Spleen (tissue), 13 donors: ENCODE measurements at places on chromosomes 4 and X.

DNA sequence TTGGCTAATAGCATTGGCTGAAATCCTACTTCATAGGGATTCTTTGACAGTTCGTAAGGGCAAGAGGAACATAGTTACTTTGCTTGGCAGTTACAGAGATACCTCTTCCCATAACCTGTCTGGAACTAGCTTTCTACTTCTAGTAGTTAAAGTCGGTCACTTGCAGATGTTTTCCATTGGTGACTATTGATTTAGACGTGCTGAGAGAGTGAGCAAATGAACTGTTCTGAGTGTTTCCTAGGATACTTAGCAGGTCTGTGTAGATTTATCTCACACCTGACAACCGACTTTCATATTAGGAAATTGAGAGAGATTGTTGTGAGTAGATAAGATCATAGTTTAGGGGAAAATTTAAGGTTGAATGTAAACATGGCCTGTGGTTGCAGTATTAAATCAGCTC, 116.8 kb downstream of the TSPAN7 start:
- no peak for DNase-seq

GRCh38 chr4:159048166-159048886, 54.6 kb upstream of the RAPGEF2 start:
- no peak for DNase-seq

GRCh38 chr4:85149676-85150075, 183.2 kb upstream of the WDFY3 start:
- DNase-seq, result no peak

GRCh38 chrX:125219852-125220251, 99.8 kb upstream of the TEX13C start:
- no peak for DNase-seq

- no peak for DNase-seq
These were observed 34.0 kb downstream of the CENPU start for GRCh38 chr4:184699941-184700340.

GRCh38 chr4:43959976-43960375, 488.6 kb downstream of the KCTD8 start:
- no peak for DNase-seq

- DNase-seq, result no peak
These were observed 13.1 kb downstream of the TCEAL7 start for GRCh38 chrX:103343105-103343504.

DNA sequence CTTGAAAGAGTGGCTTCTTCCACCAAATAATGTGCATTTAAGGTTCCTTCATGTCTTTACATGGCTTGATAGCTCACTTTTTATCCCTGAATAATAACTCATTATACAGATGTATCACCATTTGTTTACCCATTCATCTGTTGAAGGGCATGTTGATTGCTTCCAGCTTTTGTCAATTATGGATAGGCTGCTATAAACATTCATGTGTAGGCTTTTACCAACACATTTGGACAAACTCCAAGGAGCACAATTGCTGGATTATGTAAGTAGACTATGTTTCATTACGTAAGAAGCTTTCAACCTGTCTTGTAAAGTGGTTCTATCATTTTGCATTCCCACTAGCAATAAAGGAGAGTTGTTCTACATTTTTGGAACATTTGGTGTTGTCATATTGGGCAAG, 2637.0 kb downstream of the PCDH7 start:
- DNase-seq, result no peak

- no peak for DNase-seq
These were observed 2519.6 kb downstream of the ARAP2 start for GRCh38 chr4:33724685-33725084.

- no peak for DNase-seq
These were observed 691.5 kb upstream of the POU3F4 start for GRCh38 chrX:82816562-82816961.

- DNase-seq, result peak; percentile 84
These were observed 601 bp upstream of the FGFBP2 start for GRCh38 chr4:15963576-15963975.

GRCh38 chr4:87180767-87181166, 39.7 kb downstream of the KLHL8 start:
- no peak for DNase-seq

- DNase-seq, result no peak
These were observed 232.3 kb upstream of the CPEB2 start for GRCh38 chr4:14769993-14770392.

DNA sequence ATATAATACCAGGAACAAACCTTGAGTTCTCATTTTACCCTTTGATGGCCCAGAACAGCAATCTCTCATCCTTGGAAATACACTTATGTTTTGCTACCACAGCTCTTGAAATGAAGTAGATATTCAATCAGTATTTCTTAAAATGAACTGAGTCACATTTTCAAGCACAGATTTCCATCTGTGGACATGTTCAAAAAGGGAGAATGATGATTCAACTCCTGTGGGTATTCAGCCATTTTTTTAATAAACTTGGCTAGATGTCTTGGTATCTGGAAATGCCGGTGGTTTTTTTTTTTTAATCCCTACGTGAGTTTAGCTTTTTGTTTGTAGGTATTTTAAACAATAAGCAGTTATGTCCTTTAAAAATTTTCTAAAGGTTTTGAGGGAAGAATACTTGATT, 64.2 kb upstream of the TRPC5OS start:
- no peak for DNase-seq

GRCh38 chr4:151718984-151719955, 41.5 kb downstream of the GATB start:
- DNase-seq, result no peak

- DNase-seq, result peak; percentile 76
These were observed 4.4 kb downstream of the MXD4 start for GRCh38 chr4:2257361-2258081.

DNA sequence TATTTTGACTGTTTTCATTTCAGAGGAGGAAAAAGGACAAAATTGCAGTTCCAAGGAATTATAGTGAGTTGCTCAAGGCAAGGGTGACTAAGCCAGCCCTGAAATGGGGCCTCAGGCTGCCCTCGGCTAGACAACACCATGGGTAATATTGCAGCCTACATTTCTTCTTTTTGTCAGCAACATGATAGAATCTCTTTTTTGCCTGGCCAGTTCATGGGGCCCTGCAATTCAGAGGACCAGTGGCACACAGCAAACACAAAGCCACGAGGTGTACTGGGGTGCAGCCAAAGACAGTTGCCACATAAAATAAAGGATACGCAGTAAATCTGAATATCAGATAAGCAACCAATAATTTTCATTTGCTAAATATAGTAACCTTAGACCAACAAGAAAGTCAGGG, 41.8 kb downstream of the RBM47 start:
- DNase-seq, result no peak

- DNase-seq, result no peak
These were observed 361.8 kb upstream of the GALNT7 start for GRCh38 chr4:172806841-172807240.

GRCh38 chr4:24935856-24936255, 23.0 kb upstream of the CCDC149 start:
- no peak for DNase-seq

GRCh38 chr4:86769794-86770193, 79.4 kb downstream of the SLC10A6 start:
- no peak for DNase-seq

DNA sequence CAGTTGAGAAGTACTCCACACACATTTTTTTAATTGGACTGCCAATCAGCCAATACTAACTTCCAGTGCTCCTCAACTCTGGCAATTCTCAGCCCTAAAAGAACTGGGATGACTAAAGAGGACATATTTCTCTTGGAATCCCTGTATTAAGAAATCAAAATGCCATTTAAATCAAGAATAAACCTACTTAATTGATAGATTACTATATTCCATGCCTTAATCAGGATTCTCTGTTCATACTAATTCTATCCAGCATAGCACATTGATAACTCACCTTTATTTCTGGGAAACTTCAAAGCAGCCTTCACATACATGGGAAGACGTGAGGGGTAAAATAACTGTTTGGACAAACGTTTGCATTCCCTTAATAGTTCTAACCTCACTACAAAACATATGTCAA, 93.0 kb upstream of the DKK2 start:
- no peak for DNase-seq

GRCh38 chrX:41332408-41333002, 1.5 kb upstream of the DDX3X start:
- no peak for DNase-seq

DNA sequence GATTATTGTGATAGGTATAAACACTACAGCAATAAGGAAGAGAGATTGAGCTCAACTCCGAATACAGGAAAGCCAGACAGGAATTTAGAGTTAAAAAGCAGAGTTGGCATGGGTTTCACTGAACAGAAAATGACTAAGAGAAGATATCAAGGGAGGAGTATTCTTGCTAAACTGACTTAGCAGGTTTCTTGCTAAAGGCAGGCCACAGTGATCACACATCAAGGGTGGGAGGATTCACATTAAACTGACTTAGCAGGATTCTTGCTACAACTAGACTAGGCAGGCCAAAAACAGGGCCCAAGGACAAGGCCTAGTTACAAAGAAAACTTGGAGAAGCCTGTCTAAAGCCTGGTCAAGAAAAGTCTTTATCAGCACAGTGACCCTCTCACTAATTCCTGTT, 195.1 kb downstream of the MAGEB5 start:
- no peak for DNase-seq

GRCh38 chrX:17160975-17161374, 214.0 kb upstream of the NHS start:
- no peak for DNase-seq

- DNase-seq, result no peak
These were observed 58.3 kb downstream of the PTPN13 start for GRCh38 chr4:86652332-86652932.

- no peak for DNase-seq
These were observed 5.5 kb downstream of the TADA2B start for GRCh38 chr4:7048642-7049041.

GRCh38 chr4:153519687-153520086, 53.5 kb downstream of the TMEM131L start:
- no peak for DNase-seq

DNA sequence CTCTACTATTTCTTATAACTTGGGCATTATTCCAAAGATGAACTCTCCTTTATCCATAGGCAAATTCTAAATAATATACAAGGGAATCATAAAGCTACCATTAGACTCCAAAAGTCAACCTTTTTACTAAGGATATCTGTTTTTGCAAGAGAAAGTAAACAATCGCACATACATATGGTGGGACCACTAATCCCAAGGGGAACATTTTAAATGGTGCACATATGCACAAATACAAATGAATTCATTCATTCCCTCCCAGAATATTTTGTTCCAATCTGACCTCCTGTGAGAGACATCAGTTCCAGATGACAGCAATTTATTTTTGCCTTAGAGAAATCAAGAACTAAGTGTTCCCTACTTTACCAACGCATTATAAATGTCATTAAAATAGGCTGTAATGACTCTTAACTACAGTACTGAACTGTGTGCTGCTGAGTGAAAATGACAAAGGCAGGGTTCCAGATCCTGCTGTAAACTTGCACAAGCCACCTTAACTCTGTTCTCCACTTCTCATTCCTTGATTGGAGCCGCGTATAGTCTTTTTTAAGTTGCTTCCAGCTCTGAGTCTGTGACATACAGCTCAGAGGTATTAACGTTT, 2.0 kb downstream of the DHX15 start:
- no peak for DNase-seq

- DNase-seq, result no peak
These were observed 65.6 kb upstream of the PCDH18 start for GRCh38 chr4:137597752-137598430.

DNA sequence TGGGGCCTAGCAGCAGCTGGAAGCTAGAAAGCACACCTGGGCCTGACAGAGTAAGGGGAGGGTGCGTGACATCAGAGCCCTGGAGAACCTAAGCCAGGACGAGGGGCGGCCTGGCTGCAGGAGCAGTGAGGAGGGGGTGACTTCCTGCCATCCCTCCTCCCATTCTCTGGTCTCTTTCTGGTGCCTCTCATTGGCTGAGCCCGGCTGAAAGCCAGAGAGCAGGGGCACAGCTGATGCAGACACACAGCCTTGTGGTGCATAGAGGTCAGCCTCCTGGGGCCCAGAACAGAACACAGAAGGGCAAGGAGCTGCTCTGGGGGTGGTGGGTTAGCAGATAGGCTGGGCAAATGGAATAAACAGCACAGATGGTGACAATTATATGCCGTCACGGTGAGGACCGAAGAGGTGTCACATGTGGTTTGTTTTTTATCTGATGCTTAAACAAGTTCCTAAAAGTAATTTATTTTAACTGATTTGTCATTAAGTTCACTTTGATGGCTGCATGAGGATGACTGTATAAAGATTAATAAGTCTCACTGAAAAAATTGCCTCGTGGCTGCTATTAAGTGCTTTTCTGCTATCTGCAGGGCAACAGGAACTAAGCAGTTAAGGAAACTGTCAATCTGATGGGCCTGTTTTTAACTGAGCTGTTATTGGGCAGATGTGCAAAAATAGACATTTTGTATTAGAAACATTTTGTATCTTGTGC, 102.0 kb downstream of the FNIP2 start:
- DNase-seq, result no peak
